AG08396 (cell line): ENCODE measurements at places on chromosomes 12 and 14.

GRCh38 chr14:63726499-63726898 lies 1.4 kb downstream of the SGPP1 start:
- DNase-seq, result peak; percentile 10

- no peak for DNase-seq
Measured at GRCh38 chr12:117360551-117361346, 677 bp downstream of the NOS1 start.

DNA sequence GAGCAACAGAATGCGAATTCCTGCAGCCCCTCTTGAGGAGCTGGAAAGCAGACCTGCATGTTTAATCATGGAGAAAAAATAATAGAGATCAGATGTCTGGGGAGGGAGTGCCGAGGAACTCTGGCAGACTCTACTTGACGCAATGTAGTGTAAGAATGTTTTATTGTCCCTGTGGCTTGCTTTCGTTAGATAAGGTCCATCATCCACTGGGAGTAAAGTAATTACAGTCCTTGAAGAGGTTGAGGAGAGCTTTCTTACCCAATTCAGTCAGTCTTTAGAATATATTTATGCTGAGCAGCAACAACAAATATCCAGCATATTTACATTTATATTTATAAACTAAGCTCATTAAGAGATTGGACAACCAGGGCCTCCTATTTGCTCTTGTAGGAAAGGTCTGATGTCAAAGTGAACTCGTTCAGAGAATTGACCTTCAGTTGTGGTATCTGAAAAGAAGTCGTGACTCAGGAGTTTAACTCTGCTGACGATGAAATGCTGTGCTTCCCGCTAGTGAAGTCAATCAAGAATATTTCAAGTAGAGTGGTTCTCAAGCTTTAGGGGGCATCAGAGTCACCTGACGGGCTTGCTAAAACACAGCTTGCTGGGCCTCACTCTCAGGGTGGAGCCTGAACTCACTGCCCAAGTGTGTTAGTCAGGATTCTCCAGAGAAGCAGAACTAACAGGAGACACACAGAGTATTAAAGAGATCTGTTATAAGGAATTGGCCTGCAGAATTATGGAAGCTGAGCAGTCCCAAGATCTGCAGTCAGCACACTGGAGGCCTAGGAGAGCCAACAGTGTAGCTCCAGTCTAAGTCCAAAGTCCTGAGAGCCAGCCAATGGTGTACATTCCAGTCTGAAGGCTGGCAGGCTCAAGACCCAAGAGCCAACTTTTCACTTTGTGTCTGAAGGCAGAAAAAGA lies 139.3 kb upstream of the LMNTD1 start:
- no peak for DNase-seq

DNA sequence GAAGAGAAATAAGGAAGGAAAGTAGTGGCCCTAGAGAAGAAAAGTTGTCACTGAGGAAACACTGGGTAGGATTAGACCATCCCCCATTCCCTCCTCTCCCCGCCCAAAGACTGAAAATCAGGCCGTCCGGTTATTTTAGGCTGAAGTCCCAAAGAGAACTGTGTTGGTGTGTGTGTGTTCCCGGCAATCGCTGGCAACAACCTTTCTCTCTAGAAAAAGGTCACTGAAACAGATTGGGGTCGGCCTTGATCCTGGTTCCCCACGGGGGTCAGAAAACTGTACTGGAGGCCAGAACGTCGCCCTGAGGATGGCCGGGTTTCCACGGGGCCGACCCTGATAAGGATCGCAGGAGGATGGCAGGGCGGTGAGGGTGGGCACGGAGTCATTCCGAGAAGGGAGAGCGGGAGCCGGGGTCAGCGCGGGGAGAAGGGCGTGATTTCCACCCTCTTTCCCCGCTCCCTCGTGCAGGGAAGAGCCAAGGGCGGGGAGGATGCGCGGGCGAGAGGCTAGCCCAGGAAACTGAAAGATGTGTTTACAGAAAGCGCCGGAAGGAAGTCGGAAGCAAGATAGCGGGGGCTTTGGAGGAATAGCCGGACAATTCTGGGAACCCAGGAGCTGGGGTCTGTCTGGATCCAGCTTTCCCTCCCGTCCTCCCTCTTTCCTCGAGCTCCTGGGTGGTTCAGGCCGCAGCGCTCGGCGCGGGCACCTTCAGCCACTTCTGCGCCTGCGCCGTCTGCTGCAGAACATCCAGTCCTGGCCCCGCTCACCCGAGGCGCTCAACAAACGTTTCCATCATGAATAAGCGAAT lies 25.3 kb upstream of the SPTLC2 start:
- DNase-seq, result peak; percentile 86

DNA sequence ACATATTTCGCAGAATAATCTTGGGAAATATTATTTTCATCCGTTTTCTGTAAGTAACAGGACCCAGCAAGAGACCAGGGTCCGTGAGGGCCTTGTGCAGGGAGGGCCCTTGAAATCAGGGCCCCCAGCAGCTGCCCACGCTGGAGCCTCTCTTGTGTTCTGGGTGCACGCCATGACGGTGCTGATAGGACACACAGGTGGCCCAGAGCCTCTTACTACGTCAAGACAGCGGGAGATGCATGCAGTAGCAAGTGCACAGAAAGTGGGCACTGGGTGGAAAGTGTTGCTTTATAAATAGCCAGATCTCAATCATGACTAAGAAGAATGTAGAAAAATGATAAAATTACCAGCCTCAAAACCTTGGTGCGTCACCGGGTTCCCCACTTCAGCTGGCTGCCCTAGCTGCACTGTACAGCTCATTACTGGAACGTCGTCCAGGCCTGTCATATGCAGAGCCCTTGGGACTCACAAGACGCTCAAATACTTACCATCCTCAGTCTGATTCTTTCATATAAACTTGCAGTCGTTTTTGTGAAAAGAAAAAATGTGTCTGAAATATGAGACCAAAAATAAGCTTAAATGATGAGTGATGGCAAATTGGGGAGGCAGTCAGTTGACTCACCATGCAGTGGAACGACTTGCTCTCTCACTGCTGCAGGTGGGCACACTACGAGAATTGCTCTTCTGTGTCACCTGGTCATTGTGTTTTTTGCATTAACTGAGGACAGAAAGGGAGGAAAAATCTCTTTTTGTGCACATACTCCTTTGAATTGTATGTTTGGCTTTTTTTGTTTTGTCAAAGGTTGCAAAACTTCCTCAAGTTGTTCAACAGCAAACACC lies 68.2 kb downstream of the DDX51 start:
- DNase-seq, result no peak

DNA sequence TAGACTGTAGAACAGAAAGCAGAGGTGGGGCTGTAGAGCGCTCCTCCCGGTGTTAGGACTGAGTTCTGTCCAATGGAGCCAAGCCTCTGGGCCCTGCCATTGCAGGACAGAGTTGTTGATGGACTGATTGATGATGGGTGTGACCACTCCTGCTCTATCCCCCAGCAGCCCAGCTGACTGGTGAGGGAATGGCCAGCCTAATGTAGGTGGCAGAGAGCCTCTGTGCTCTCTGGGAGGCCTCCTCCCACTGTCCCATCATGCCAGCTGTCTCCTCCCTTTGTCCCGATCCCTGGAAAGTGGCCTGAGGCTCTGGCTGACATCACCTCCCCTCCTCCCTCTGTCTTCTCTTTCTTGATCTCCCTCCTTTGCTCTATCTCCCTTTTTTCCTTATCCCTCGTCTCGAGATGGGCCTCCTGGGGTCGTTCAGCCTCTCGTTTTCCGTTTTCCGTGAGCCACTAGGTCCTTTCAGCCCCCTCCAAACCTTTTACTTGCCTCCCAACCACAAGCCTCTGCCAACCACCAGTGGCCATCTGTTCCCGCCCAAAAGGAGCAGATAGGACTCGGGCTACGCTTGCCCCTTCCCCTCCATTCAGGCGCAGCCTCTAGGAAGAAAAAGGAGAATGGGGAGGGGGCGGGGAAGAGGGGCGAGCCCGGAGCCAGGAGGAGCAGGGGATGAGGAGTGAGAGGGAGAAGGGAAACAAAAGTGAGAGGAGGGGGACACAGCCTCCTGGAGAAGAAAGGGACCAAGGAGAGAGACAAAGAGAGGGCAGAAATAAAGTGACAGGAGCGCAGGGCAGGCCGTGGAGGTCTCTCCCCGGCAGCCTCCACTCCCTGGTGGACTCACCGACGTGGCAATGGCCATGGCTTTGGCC lies 572 bp downstream of the EFS start:
- DNase-seq, result peak; percentile 42

DNA sequence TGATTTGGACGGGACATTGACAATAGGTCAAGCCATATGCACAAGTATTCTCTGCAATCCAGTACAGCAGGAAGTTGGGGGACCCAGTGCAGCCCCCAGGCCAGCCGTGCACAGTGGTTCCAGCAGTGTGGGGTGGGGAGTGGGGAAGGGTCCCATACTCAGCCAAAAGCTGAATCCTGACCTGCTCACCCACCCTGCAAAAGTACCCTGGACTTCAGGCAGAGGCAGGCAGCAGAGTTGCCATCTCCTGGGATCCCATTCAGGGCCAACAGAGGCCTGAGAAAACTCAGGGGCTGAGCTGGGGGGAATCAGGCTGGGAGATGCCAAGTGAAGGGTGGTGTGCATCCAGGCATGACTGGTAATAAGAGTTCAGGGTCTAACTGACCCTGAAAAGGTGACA lies 83.9 kb downstream of the ALG10 start:
- DNase-seq, result no peak

GRCh38 chr14:70077720-70078119 lies 111.0 kb downstream of the SLC8A3 start:
- DNase-seq, result no peak

- peak; percentile 41 for DNase-seq
Measured at GRCh38 chr12:23084236-23084995, 459.4 kb downstream of the ETNK1 start.

DNA sequence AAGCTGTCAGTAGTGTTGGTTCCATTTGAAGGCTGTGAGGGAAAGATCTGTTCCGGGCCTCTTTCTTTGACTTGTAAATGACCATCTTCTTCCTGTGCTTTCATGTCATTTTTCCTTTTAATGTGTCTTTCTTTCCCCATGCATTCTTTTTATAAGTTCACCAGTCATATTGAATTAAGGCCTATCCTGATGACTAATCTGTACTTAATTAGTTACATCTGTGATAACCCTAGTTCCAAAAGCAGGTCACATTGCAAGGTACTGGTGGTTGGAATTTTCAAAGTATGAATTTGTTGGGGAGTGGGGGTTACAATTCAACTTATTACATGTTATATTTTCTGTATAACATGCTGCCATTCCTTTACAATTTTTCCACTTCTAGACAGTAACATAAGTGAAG lies 1642.1 kb upstream of the FLRT2 start:
- DNase-seq, result no peak

DNA sequence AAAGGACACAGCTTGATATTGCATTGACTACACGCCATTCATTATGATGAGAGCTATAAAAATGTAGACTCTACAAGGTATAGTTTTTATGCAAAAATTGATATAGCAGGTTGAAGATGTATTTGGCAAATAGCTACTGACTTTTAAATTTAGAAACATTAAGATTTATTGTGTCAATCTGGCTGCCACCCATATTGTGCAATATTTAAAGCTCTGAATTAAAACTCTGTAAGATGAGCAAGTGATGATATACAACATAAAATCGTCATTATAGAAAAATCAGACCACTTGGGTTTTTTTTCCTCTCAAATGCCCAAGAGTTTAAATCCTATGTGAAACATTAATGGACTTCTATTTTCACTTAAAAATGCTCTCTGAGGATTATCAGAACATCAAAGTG lies 36.8 kb upstream of the E2F7 start:
- no peak for DNase-seq

DNA sequence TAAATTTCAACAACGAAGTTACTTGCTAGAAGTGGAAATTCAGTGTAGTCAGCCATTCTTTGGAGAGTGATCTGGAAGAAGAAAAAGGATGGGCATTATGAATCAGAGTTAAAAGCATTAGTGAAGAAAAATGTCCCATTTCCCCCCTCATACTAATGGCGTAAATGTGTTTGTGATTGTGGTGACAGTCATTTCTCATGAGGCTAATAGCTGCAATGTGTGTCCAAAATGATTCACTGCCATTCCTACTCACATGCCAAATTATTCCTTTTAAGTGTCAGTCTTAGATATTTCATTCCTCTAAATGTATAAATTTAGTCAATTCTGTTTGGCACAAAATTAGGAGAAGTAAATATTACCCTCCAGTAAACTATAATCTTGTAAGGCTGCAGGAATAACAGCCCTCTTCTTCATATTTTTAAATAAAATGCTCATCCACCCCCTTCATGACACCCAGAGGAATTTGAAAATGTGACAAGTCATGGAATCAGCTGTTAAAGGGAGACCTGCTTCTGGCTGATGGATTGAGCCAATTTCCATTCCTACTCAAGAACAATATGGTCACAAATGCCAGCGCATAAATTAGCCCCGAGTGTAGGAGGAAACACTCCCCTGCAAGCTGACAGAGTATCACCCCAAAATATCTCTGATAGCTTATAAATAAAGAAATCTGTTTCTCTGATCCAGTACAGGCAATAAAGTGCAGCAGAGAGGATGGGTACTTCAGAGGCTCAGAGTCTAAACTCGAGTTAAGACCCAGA lies 912.3 kb upstream of the SEL1L start:
- DNase-seq, result no peak

GRCh38 chr12:80129895-80130530 lies 30.7 kb downstream of the OTOGL start:
- DNase-seq, result peak; percentile 12

DNA sequence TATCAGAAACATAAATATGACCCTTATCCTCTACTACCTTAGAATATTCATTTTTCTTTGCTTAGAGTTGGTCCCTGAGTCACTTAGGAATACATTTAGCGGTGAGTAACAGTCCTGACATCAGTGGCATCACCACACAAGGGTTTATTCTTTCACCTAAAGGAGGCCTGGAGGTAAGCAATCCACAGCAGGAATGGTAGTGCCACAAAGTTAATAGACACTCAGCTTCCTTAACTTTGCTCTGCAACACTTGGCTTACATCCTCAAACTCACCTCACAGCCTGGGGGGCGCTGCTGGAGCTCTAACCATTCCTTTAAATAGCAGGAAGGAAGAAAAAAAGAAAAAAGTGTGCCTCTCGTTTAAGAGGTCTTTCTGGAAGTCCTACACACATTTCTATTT lies 29.1 kb downstream of the BBOF1 start:
- no peak for DNase-seq

- DNase-seq, result no peak
Measured at GRCh38 chr12:107660861-107661415, 24.7 kb upstream of the PWP1 start.

DNA sequence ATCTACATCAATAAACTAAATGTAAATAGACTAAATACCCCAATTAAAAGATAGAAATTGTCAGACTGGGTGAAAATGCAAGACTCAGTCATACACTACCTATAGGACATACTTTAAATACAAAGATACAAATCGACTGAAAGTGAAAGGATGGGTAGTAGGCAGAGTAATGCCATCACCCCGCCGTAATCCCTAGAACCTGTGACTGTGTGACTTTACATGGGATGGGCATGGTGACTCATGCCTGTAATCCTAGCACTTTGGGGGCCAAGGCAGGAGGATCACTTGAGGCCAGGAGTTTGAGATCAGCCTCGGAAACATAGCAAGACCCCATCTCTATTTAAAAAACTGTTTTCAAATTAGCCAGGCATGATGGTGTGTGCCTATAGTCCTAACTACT lies 2.6 kb upstream of the EVL start:
- no peak for DNase-seq

DNA sequence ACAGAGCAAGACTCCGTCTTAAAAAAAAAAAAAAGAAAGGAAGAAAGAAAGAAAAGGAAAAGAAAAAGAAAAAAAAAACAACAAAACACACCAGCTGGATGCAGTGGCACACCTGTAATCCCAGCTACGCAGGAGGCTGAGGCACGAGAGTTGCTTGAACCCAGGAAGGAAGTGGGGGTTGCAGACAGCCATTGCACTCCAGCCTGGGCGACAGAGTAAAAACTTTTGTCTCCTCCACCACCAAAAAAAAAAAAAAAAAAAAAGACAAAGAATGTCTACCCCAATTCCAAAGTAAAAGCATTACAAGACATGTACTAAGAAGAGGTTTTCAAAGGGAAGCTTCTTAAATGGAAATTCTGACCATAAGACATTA lies 53.4 kb downstream of the HNRNPC start:
- DNase-seq, result no peak
